ENCODE measurements at places on chromosomes 4 and X.

DNA sequence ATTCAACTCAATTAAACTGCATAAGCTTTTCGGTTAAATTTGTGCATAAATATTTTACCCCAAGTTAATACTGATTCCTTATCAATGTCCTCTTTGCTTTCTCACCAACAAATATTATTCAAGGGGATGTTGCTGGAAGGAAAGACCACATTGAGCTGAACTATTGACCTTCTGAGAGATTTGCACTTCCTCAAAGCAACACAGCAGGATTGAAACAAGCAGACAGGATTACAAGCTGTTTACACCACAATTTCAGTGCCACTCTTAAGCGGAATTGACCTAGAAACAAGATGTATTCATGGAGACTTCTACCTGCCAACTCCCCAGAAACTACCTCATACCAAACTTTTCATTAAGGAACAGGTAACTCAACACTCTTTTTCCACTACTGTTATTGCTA lies 96.5 kb upstream of the DUSP21 start:
- DNase-seq = no peak

DNA sequence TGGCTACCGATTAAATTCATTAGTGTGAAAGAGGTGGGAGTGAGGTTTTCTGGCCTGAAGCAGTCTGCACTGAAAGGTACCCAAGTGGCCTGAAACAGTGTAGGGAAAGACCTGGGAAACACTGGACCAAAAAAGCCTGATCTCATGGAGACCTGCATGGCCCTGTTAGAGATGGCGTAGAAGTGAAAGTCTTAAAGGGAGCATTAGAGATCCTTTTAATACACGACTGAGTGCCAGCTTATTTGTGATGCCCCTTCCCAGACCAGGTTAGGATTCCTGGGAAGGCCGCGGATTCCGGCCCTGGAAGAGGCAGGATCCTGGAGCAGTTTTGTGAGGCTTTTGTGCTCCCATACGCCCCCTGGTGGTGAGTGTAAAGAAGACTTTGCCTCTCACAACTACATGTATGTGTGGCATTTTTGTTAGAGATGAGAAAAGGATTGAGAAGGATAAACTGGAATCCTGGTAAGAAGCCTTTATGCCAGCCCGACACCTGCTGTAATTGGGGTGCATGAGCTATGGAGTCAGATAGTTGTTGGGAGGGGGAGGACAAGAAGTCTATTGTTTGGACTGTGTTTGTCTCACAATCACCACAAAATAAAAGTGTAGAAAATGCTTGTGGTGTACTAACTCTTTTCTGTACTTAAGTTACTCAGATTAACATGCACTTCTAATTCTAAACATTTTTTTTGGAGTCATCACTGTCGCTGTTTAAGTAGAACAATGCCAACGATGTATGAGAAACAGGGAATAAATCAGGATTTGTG lies 54.0 kb downstream of the JADE1 start:
- peak; percentile 64 for DNase-seq

DNA sequence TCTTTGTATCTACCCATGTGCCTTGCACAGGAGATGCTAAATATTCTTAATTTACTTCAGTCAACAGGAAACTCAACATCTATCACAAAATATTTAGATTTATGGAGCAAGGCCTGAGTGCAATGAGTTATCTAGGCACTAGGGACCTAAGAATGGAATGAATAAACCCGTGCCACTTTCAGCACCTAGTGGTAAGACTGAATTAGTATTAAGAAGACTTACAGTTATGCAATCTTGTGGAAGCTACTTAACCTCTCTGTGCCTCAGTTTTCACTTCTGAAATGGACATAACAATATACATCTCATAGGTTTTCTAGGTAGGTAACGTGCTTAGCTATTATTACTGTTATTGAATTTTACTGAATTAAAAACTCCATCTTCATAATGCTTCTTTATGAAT lies 144.6 kb upstream of the MAP3K15 start:
- DNase-seq = no peak

GRCh38 chr4:740656-741282 lies 35.1 kb downstream of the PCGF3 start:
- no peak for DNase-seq

- no peak for DNase-seq
Measured at GRCh38 chrX:114332766-114333165, 251.1 kb upstream of the HTR2C start.

GRCh38 chr4:7196288-7196651 lies 3.9 kb downstream of the SORCS2 start:
- no peak for DNase-seq

DNA sequence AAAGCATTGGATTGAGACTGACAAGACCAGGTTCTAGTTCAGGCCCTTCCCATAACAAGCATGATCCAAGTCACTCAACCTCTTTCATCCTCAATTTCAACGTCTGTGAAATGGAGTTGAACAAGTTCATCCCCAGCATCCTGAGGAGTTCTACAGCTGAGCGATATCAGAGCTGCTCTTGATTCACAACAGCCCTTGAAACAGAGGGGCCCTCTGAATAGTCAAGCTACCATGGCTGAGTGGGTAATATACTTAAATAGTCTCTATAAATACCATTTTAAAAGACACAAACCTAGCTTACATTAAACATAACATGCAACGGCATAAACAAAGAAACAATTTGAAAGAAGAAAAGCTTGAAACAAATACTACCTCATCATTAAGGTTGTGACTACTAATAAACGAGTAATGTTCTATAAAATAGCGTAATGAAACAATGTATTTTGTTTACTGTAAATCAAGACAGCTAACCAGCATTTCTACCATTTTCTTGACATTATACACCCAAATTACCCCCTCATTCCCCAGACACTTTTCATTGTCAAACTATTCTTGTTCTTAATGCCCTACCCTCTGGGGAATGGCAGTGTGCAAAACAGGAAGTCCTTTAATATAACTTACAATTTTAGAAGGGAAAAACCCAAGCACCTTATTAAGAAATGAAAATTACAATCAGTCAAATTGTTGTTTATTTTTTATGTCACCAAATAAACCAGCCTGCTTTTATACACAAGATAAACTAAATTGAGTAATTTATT lies 202.3 kb downstream of the PARM1 start:
- DNase-seq = no peak

DNA sequence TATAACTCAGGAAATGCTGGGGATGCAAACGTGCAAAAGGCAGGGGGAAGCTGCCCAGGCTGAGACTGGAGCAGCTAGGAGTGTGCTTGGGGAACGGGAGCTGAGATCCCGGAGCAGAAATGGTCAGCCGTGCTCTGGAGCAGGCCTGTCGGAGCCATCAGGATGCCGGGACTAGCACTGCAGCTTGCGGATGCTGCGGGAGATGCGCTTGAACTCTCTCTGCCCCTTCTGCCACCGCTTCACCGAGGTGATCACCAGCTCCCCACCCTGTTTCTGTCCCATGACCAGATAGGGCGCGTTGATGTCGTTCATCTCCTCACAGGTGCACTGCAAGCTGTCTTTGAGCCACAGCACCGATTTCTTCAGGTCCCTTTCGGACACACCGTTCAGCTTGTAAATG lies 7.6 kb downstream of the SFRP2 start:
- no peak for DNase-seq

DNA sequence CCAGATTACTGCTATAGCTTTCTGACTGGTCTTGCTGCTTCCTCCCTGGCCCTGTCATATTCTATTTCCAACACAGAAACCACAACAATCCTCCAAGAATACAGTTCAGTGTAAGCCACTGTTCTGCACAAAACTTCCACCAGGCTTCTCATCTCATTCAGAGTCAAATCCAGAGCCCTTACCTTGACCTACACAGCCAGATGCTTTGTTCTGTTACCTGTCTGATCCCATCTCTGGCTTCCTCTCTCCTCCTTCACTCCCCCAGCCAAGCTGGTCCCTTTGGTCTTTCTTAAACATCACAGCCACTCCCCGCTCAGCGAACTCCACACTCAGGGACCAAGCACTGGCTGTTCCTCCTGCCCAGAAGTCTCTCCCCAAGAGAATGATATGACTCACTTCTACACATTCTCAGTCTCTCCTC lies 84.8 kb upstream of the BMP2K start:
- no peak for DNase-seq

- DNase-seq = no peak
Measured at GRCh38 chr4:92183825-92184224, 119.9 kb upstream of the GRID2 start.

DNA sequence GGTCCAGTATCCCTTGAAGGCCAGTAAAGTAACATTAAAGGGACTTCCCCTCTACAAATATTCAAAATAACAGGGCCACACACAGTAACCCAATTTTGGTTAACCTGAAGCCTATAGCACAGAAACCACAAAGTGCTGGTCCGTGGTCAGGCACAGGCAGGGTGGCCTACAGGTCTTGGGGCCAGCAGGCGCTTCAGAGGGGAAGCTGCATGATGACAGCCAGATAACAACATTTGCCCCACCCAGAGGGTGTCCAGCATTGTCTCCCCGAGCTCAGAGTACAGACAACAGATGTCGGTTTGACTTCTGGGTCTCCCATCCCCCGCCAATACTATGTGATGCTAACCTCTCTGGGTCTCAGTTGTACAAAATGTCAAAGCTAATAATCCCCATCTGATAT lies 51.1 kb downstream of the SH3KBP1 start:
- DNase-seq = no peak

GRCh38 chrX:96685210-96686099 lies 813 bp downstream of the DIAPH2 start:
- DNase-seq = no peak

DNA sequence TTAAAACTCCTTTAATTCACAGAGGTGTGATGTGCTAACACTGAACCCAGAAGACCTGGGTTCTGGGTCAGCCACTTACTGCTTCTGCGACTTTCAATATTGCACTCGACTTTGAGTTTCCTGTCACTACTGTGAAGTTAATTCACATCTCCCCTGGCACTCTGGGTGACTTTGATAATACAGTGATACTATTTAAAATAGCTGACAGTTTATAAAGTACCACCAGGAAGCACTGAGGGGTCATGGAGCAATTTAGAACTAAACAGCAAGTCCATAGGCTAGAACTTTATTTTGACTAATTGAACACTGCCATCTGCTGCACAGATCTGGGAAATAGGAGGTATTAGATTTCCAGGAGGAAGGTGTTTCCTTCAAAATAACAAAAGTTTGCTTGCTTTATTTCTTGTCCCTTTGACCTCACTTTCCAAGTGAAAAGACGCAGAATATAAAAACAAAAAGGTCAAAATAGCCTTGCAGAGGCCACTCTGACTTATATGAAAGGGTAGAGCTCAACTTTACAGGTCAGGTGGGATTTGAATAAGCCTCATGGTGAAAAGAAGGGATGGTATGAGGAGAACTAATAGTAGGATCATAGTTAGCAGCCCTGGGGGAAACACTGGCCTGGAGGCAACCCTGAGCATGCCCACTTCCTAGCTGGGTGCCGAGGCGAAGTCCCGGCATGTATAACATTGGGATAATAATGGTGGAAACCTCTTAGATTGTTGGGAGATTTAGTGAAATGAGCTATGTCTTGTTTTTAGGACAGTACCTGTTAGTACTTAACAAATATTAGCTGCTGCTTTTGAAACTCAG lies 53.4 kb downstream of the ZNF518B start:
- DNase-seq = no peak

GRCh38 chrX:26352891-26353430 lies 137.0 kb downstream of the MAGEB5 start:
- no peak for DNase-seq

- no peak for DNase-seq
Measured at GRCh38 chr4:25941457-25942221, 27.6 kb downstream of the SMIM20 start.

DNA sequence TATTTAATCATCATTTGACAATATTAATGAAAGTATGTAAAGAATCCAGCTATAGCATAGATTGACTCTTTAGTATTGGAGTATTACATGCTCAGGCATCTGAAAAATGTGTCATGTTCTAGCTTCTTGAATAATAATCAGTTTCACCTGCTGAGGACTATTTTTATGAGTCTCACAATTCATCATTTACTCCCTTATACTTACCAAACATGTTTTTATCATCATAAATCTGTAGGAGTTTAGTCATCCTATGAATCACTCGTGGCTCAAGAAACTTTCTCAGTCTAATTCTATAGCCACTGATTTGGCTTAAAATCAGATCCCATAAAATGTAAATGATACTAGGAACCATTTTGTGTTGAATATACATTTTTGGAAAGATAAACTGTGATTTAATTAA lies 1616.1 kb downstream of the C4orf33 start:
- DNase-seq = no peak

GRCh38 chr4:127782275-127783025 lies at the start of gene HSPA4L:
Gene HSPA4L, plus strand, starts transcription at chr4:127782322. Its CDS starts 229 bp downstream, at chr4:127782551.
- peak; percentile 57 for DNase-seq

GRCh38 chr4:167854881-167855280 lies 237.5 kb upstream of the ANXA10 start:
- DNase-seq = no peak

DNA sequence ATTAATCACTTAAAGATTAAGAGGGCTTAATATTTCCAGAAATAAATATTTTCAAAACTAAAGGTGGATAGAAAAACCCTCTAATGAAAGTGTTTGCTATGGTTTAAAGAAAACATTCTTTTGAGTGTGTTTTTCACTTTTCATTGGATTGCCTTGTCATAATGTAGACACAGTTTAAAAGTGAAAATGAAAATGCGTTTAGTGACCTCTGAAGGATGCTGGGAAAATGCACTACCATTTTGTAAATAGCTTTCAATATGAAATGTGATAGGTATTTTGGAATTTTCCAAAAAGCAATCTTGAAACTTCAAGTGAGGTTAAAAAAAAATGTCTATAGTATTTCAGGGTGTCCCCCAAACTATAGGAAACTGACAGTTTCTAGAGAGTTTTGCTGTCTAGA lies 642.2 kb downstream of the C4orf33 start:
- DNase-seq = no peak

Measured in amygdala (tissue), 56 donors.